ENCODE measurements at places on chromosomes 4 and X.

- no peak for DNase-seq
Observed at GRCh38 chr4:175411251-175411650, 400.8 kb downstream of the GPM6A start.

- DNase-seq, result no peak
Observed at GRCh38 chrX:101605146-101605545, 12.7 kb downstream of the ARMCX6 start.

GRCh38 chrX:53153581-53153980 is 59.6 kb downstream of the KANTR start:
- DNase-seq, result no peak

GRCh38 chr4:84389406-84389805 is 109.7 kb downstream of the NKX6-1 start:
- DNase-seq, result no peak

DNA sequence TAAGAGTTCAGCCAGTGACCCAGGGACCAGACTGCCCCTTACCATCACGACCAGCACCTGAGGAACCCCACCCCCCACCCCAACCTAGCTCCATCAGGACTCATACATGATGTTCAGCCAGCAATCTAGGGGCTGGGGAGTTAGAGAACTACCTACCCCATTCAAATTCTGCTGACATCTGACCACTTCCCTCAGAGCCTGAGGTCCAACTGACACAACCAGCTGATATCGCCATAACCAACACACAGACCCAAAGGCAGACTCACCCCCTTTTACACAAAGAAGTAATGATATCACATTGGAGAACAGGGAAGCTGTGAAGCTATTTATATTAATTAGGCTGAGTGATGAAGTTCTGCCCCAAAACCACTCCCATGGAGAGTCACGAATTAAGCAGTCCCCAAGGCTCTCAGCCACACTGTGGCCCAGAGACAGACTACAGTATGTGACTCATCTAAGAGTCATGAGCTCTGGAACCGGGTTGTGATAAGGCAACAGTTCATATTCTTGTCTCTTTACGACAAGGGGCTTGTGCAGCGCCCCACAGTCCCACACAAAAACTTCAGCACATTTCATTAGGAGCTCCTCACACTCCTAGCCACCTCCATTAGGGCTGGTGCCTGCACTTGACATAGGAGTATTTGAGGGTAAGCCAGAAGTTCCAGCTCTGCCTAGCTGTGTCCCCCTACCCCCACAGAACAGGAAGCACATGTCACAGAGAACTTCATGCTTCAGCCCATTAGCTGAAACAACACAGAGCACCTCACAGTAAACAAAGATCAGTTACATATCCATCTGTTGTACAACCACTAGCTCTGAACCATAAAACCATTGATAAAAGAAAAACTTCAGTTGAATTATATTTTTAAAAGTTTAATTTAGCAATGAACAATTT is 184.7 kb upstream of the ZCCHC13 start:
- no peak for DNase-seq

DNA sequence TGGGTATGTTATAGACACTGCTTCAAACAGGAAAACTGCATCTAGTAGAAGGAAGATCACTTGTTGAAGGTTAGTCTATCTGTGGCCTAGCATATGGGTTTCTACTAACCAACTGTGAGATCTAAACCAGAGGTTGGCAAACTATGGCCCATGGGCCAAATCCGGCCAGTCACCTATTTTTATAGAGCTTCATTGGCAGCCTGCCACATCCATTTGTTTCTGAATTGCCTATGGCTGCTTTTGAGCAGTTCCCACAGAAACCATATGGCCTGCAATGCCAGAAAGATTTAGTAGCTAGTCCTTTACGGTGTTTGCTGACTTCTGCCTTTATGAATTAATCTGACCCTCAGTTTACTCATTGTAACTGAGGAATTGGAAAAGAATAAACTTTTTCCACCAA is 71.1 kb downstream of the MID1 start:
- DNase-seq, result no peak

DNA sequence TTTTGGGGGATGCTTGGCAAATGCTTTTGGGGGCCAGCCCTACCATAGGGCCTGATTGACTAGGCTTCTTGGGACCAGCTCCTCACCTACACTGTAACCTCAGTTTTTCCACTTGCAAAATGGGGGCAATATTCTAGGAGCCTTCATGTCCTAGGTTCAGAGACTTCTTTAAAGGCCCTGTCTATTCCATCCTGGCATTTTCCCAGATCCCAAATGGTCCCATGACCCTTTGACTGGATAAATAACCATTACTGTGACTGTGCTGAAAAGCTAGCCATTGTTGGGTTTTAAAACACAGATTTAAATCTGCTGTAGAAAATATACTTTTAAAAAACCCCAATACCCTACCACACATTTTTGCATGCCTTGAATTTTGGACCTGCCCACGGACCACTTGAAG is 149.8 kb downstream of the EFNB1 start:
- DNase-seq, result no peak

DNA sequence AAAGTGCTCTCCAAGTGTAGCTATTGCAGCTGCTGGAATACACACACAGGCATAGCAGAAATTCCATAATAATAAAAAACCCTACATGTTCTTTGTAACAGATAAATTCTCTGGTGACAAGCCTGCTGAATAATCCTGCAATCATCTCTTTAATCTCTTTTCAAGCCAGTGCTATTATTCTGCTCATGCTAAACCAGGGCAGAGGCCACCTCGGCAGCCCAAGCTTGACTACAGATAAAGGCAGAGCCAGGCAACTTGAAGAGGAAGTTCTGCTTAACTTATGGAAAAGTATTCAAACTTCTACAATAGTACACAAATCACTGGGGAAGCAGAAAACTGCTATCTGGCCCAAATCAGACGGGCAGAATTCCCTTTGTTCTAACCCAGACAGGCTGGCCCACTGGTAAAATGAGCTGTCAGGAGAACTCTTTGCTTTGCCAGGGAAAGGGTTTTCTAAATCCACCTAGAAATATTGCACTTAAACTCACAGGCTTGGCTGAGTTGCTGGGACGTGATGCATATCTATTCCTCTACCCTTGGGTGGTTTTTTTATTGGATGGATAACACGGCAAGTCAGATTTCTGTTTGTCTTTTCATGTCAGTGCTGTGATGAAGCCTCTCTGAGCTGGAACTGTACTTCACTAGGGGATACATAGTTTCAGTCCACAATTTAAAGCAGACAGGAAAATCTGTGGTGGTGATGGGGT is 70.5 kb downstream of the GATB start:
- DNase-seq, result no peak

- no peak for DNase-seq
Observed at GRCh38 chr4:80127870-80128419, 54.9 kb upstream of the ANTXR2 start.

GRCh38 chr4:45030059-45030458 is 303.7 kb upstream of the GNPDA2 start:
- no peak for DNase-seq

GRCh38 chr4:48300004-48300403 is 30.4 kb upstream of the TEC start:
- no peak for DNase-seq

- no peak for DNase-seq
Observed at GRCh38 chr4:127084666-127085065, 548.1 kb upstream of the INTU start.

DNA sequence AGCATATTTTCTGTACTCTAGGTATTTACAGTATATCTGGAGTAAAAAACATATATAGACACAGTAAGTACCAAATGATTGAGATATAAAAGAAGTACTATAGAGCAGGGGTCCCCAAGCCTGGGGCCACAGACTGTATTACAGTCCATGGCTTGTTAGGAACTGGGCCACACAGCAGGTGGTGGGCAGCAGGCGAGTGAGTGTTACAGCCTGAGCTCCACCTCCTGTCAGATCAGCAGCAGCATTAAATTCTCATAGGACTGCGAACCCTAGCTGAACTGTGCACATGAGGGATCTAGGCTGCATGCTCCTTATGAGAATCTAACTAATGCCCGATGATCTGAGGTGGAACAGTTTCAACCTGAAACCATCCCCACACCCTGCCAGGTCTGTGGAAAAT is 300.7 kb downstream of the NR3C2 start:
- DNase-seq, result no peak

DNA sequence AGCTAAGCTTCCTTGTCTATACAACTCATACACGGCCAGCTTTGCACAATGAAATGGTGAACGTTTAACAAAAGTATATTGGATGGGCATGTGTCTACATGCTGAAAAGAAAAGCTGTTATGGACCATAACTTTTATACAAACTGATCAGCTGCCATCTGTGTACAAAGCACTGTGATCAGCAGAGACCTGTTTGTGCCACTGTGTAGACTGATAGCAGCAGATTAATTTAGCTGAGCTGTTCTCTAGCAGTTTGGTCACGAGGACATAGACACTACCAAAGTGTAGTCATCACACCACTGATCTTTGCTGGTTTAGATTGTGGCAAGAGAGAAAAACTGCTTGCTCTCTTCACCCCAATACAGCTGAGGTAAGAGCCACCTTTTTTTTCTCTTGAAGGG is 124.5 kb downstream of the RAPGEF2 start:
- peak; percentile 61 for DNase-seq

DNA sequence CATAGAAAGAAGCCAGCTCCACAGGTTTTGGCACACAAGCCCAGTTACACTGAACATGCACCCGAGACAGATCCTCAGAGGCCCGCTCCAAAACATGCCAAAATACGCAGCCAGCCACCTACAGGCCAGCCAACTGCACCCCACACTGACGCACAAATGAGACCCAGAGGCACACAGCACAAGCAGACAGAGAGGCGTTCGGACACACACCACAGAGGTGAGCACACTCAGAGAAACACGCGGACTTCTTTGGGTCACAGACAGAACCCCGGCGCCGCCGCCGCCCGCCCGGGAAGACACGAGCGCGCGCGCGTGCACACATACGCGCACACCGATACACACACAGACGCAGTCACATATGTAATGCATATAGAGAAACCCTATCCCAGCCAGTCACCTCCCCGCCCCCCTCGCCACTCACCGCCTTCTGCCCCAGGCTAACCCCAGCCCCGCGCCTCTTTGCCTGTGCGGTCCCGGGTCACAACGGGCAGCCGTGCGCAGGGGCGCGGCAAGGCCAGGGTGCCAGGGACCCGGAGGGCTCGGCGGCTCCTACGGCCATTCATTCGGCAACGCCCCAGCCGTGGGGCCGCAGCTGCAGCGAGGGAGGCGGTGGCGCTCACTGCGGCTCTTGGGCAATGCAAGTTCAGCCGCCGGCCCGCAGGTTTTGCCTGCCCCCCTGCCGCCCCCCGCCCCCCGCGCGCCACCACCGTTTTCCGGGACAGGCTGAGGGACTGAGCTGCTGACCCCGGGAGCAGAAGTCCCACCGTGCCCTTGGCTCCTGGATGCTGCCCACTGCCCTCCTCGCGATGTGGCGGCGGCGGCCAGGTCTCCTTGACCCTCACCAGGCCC is 553 bp downstream of the SEPTIN6 start:
- peak; percentile 41 for DNase-seq

GRCh38 chrX:65894133-65894532 is 145.7 kb downstream of the VSIG4 start:
- no peak for DNase-seq

- no peak for DNase-seq
Observed at GRCh38 chrX:110168585-110168984, 149.3 kb downstream of the AMMECR1 start.

- DNase-seq, result no peak
Observed at GRCh38 chr4:37938208-37938607, 22.0 kb upstream of the PTTG2 start.

GRCh38 chr4:13543839-13544605 is at the start of gene NKX3-2:
Gene NKX3-2 (minus strand): TSS chr4:13544508. CDS start chr4:13544414, 94 bp downstream.
- peak; percentile 25 for DNase-seq

GRCh38 chr4:41385481-41385880 is 128.8 kb downstream of the UCHL1 start:
- no peak for DNase-seq

- DNase-seq, result no peak
Observed at GRCh38 chr4:6925357-6925836, 15.8 kb downstream of the TBC1D14 start.

GRCh38 chr4:100106982-100107381 is 83.3 kb downstream of the DDIT4L start:
- DNase-seq, result no peak

DNA sequence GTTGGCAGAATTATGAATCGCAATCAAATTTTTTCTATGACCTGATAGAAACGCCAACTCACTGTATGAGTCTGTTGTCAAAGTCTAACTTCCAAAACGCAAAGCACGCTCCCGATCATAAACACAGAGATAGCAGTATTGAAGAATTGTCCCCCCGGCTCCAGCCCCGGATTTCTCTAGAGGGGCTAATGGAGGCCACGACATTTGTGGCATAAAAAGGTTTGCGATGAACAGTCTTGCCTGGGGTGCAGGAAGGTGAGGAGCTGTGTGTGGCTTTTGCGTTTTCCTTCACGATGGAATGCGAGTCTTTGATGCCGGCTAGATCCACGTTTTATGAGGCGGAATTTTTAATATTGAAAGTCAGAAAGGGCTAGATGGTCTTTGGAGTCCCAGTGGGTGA is 183.0 kb downstream of the CRLF2 start:
- no peak for DNase-seq

DNA sequence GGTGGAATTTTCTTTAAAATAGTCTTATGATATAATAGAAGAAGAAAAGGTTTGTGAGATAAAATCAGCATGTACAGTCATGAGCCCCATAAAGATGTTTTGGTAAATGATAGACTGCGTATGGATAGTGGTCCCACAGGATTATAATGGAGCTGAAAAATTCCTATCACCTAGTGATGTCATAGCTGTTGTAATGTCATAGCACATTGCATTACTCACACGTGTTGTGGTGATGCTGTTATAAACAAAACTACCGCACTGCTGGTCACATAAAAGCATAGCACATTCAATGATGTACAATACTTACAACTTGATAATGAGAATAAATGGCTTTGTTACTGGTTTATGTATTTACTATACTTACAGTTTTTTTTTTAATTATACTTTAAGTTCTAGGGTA is 715.2 kb upstream of the HTR2C start:
- no peak for DNase-seq

DNA sequence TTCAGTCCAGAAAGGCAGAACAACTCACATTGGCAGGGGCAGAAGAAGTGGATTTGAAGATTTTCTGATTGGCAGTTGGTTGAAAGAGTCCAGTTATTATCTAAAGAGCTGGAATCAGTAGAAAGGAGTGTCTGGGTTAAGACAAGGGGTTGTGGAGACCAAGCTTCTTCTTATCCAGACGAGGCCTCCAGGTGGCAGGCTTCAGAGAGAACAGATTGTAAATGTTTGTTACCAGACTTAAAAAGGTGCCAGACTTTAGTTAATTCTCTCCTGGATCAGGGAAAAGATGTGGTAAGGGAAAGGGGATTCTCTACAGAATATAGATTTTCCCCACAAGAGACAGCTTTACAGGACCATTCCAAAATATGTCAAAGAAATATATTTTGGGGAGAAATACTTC is 36.7 kb upstream of the TLR3 start:
- DNase-seq, result no peak

All from NCI-H526 treated with DMSO at 0.1 percent for 48 hours (cell line).